ENCODE measurements at places on chromosomes 16 and 17.

DNA sequence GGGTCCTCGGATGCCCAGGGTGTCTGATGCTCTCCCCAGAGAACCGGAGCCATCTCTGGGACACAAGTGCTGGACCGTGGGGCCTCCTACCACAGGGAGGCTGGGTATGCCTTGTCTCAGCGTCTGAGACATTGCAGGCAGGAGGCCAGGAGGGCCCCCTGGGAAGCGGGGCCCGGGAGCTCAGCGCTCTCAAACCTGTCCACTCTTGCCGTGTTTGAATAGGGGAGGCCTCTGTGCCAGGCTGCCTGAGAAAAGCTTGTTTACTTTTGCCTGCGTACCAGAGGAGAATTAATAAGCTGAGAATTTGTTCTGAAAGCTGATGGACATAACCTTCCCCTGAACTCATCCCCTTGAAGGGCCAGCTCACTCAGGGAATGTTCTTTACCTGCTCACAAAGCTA lies 163.8 kb downstream of the NTN1 start:
- no peak for DNase-seq

GRCh38 chr16:30376461-30376902 lies 1.9 kb downstream of the MYL11 start:
- DNase-seq: no peak

- no peak for DNase-seq
These were observed 129.6 kb downstream of the CPPED1 start for GRCh38 chr16:12674071-12674470.

GRCh38 chr16:84461413-84462295 lies 42.8 kb downstream of the MEAK7 start:
- no peak for DNase-seq

- no peak for DNase-seq
These were observed 16.8 kb downstream of the PIEZO1 start for GRCh38 chr16:88768071-88768783.

DNA sequence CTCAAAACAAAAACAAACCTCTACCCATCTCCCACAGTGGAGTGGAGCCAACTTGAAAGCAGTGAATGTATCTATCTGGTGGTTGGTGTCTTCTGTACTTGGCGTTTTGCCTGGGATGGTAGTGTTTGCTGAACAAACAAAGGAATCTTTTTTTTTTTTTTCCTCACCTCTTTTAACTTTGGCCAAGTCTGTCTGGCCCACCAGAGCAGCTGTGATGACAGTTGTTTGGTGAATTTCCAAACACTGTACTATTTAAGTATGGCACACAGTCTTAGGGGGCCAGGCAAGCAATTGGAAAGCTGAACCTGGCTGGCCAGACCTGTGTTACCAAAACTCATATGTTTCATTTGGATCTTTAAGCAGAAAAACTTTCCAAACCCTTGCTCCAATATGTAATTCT lies 101.8 kb upstream of the CDH13 start:
- no peak for DNase-seq

DNA sequence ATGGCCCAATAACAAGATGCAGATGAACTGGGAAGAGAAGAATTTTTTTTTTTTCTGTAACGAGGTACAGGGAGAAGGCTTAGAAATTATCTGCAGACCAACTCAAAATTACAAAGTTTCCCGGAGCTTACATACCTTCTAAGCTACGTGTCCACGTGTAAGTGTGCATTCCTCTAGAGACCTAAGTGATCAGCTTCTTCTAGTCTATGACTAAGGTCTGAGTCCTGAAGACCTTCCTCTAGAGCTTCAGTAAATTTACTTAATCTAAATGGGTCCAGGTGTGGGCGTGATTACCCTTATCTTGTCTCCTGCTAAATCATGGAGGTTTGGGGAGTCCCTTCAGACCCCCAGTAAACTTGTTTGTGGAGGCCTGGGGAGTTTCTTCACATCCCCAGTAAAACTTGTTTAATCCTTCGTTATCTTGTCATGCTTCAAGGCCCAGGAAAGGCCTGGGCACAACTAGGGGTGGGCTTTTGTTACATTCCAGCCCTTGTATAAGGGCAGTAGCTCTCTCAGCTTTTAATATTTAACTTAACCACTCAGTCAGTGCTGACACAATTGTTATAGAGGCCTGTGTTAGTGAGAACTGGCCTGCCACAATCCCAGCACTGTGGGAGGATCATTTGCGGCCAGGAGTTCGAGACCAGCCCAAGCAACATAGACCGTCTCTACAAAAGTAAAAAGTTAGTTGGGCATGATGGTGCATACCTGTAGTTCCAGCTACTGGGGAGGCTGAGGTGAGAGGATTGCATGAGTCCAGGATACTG lies 342.3 kb downstream of the SNX29 start:
- DNase-seq: no peak

GRCh38 chr17:77373299-77374169 lies 232.8 kb downstream of the SEC14L1 start:
- no peak for DNase-seq

DNA sequence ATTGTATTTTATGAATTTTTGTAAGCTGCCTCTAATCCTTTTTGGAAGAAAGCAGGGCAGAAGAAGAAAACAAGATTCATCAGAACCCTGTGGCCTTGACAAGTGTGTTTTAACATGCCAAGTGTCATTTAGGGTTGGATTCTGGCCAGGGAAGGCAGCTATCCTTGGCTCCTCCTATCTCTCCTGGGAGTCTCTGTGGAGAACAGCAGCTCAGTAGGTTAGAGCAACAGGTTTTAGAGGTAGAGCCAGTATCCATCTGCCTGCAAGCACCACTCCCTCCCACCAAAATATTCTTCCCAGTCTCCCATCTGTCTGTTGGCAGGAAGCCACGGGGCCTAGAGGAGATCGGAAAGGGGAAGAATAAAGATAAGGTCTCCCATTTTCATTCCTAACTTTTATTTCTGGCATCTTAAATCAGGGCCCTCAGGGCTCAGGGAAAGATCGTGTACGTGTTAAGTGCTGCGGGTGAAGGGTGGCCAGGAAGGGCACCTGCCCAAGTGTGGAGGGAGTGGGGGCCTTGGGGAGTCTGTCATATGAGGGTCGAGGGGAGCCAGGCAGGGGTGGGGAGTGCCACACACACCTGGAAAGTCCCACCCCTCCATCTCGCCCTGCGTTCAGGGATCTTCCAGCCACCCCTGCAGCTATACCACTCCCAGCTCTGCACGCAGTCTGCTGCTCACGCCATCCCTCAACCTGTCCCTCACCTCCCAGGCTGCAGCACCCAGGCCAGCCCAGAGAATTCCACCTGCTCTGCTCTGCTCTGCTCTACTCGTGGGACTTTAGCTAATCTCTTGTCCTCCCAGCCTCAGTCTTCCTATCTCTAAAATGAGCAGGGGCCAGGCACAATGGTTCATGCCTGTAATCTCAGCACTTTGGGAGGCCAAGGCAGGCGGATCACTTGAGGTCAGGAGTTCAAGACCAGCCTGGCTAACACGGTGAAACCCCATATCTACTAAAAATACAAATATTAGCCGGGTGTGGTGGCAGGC lies 17.1 kb upstream of the CPSF4L start:
- no peak for DNase-seq

DNA sequence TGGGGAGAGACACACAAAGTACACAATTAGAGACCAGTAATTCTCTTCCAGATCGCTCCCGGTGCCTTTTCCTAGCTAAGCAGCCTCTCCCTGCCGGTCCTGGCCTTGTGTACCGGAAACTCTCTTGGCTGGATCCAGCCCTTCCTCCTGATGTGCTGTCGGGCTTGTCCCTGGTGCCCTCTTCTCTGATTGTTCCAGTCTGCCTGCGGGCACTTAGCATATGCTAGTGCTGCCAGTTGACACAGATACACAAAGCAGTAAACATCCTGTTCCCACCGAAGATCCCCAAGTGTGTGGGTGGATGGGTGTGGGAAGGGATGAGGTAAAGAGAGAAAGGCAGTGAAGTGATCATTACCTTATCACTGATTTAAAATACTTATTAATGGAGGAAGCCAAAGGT lies 9.7 kb downstream of the HS3ST3B1 start:
- DNase-seq: no peak

DNA sequence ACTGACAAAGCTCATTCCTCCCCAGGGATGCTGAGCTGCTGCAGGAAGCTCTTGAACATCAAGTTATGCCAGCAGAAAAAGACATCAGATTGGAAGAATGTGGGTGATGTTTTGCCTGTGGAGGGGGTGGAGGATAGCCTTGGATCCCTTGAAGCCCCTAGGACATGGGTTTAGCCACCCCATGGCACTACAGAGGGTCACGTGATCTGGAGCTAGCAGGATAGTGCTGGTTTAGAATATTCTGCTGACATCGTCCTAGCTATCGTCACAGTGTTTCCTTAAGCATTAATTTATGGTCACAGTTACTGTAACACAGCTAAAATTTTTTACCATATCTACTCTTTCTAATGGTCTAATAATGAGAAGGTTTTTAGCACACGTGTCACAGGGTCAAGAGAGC lies 20.2 kb upstream of the MON1B start:
- no peak for DNase-seq

GRCh38 chr16:17396762-17397498 lies 73.8 kb downstream of the XYLT1 start:
- DNase-seq: no peak

DNA sequence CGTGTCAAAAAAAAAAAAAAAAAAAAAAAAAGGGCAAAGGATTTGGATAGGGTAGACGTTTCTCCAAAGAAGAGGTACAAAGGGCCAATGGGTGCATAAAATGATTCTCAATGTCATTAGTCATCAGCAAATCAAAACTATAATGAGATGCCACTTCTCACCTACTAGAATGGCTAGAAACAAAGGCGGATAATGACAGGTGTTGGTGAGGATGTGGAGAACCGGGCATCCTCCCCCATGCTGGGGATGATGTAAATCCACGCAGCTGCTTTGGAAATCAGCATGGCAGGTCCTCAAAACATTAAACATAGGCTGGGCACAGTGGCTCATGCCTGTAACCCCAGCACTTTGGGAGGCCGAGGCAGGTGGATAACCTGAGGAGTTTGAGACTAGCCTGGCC lies 9.4 kb downstream of the ITGAX start:
- DNase-seq: no peak

DNA sequence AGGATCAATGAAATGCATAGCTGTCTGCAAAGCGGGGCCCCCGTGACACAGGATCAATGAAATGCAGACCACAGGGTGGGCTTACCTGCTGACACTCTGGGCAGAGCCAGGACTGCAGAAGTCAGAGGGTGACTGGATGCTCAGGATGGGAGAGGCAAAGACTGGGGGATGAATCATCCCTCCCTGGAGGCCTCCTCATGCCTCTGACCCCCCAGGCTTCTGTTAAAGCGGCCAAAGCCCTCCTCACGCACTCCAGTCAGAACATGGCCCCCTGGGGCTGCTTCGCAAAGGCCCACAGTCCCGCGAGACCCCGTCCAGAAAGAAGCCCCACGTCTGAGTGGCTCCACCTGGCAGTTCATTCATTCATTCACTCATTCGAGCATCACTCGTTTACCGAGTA lies 38.4 kb upstream of the FOXF1 start:
- DNase-seq: no peak

- DNase-seq: no peak
These were observed 70.3 kb downstream of the PMP22 start for GRCh38 chr17:15194859-15195277.

GRCh38 chr17:4997302-4998026 lies at the start of the genes INCA1 and KIF1C:
Gene INCA1, minus strand, starts transcription at chr17:4997522. Its CDS starts 3,085 bp downstream, at chr17:4994437.
Gene KIF1C, plus strand, starts transcription at chr17:4997950. Its CDS starts 2,297 bp downstream, at chr17:5000247.
- DNase-seq: peak; percentile 86

DNA sequence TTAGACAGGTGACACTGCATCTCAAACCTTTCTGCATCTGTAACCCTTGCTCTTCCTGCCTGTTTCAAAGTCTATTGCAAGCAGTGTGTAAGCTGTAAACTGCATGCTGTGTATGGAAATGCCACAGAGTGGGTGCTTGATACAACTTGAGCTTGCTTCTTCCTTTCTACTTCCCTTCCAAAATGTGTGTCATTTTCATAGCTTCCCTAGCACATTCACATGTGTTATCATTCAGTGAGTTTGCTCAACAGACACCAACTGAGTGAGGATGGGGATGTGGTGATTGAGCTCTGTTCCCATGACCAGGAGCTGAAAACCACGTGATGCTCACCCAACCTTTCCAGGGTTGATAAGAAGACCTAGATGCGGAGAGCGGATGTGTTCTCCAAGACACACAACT lies 111.1 kb downstream of the VAT1L start:
- no peak for DNase-seq

DNA sequence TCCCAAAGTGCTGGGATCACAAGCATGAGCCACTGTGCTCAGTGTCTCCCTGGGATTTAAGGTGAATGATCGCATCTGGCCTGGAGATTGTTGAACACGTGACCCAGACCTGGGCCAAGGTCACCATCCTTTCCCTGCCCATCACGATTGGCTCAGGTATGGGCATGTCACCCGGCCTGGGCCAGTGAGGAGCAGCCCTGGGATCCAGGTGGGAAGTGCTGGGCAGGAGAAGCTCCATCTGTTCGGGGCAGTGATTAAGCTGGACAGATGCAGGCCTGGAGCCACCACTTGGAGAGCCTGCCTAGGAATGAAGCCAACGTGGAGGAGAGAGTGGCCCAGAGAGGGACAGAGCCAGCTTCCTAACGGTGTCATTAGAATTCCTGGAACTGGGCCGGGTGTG lies 6.8 kb downstream of the LAT start:
- DNase-seq: no peak
